Activated T-helper 1 cell treated with anti-CD3 and anti-CD28 coated beads, Interleukin-12 subunit alpha, Interleukin-12 subunit beta, Interleukin-2, Interleukin-4 antibody, amounts not matched to agents 30 ng/mL and 10 ng/mL and 1 ng/mL, durations not matched to agents 14 hours and 24 hours and 36 hours (primary cell): ENCODE measurements at places on chromosomes 16 and 17.

- DNase-seq = no peak
Observed at GRCh38 chr17:384622-385177, 32.1 kb upstream of the RPH3AL start.

DNA sequence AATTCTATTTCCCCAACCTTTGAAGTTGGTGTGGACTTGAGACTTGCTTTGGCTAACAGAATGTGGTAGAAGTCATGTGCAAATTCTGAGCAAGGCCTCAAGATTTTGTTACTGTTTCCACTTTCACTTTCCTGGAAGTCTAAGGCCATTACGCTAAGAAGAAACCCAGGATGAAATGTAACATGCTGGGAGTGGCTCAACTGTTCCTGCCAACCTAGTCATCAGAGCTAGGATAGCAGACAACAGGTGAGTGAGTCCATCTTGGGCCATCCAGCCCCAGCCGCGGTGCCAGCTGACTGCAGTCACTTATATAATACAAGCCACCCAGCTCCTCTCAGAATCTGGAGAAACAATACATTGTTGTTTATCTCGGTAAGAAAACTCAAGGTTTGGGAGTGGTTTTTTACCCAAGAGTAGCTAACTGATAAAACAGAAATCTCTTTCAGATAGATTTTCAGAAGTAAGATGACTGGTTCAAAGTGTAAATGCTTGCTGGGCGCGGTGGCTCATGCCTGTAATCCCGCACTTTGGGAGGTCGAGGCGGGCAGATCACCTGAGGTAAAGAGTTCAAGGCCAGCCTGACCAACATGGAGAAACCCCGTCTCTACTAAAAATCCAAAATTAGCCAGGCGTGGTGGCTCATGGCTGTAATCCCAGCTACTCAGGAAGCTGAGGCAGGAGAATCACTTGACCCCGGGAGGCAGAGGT lies 10.7 kb upstream of the STX4 start:
- DNase-seq = no peak

GRCh38 chr17:19258371-19258770 lies 21.2 kb downstream of the EPN2 start:
- DNase-seq = no peak

GRCh38 chr17:76252040-76252954 lies 12.0 kb upstream of the RNF157 start:
- peak; percentile 48 for DNase-seq

DNA sequence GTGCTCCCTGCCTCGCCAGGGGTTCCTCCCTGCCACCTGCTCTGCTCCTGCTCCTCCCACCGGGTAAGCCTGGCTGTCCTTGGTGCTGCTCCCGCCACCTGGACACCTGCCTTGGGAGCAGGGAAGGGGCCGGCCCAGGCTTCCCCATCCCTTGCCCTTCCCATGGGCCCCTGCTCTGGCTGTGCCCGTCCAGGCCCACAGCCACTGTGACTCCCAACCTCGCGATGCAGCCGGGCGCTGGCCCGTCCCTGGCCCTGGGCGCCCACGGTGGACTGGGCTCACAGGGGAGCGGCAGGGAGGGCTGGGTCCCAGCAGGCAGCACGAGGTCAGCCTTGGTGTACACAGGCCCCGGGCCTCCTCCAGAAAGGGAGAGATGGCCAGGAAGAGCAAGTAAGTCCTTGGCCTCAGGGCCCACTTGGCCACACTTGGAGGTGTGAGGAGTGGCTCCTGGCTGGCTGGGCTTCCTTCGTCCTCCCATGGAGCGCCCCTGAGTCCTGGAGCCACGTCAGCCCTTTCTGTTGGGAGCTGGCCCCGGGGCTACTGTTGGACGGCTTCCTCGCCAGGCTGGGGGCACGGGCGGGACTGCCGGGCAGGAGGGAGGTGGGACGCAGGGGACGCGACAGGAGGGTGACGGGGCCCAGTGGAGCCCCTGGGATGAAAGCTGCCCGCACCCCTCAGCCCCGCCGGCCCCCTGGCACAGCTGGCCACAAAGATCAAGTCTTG lies 15.3 kb downstream of the ENGASE start:
- no peak for DNase-seq

GRCh38 chr17:78716814-78717393 lies 65.2 kb downstream of the CYTH1 start:
- no peak for DNase-seq

DNA sequence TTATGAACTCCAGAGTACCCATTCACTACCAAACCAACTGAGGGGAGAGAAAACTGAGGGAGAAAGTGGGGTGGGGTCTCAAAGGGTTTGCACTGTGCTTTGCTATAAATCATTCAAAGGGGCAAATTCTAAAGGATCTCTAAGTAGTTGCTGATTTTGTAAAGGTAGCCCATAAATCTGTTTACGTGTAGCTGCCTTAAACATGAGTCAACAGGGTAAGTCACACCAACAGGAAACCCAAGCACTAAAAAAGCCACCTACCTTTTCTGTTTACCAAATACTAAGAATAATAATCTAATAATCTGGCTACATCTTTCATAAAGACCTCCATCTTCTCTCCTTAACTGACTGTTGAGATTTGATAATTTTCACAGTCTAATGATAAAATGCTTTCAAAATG lies 8.4 kb upstream of the HSBP1 start:
- DNase-seq = no peak

DNA sequence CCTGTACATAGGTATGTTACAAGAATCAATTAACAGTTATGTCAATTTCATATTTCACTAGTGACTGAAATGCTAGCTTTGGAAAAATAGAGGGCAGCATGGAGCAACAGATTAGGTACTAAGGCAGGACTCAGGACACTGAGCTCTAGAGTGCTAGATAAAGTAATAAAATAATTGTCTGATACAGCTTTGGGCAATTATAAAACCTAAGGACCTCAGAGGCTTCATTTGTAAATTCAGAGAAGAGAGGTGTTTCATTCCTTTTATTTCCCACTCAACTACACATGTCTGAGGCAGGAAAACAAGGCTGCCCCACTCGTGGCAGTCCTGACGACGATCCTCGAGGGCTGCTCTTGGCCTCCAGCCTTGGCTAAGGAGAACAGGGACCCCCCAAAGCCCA lies 81.5 kb downstream of the CA4 start:
- DNase-seq = no peak

DNA sequence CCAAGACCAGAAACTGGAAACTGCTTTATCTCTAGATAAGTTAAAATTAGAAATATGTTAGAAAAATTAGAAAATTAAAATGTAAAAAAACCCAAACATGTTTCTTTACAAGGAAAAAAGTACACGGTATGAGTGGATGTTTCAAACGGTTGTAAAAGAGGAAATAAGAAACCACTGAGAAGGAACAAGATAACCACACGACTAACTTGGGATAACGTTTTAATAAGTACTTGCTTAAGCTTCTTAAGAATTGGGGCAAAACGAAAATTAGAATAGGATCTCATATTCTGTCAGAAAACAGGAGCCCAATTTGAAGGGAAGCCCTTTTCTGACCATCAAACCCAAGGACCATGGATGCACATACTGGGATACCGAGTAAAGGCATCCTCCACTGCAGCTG lies 31.0 kb downstream of the MBTPS1 start:
- DNase-seq = no peak

GRCh38 chr17:14359163-14360020 lies 58.5 kb downstream of the HS3ST3B1 start:
- DNase-seq = no peak

GRCh38 chr16:52805559-52806168 lies 247.0 kb downstream of the CHD9NB start:
- no peak for DNase-seq

GRCh38 chr16:79434771-79435170 lies 165.8 kb downstream of the MAF start:
- no peak for DNase-seq

GRCh38 chr16:12191102-12191501 lies 214.6 kb downstream of the SNX29 start:
- no peak for DNase-seq

DNA sequence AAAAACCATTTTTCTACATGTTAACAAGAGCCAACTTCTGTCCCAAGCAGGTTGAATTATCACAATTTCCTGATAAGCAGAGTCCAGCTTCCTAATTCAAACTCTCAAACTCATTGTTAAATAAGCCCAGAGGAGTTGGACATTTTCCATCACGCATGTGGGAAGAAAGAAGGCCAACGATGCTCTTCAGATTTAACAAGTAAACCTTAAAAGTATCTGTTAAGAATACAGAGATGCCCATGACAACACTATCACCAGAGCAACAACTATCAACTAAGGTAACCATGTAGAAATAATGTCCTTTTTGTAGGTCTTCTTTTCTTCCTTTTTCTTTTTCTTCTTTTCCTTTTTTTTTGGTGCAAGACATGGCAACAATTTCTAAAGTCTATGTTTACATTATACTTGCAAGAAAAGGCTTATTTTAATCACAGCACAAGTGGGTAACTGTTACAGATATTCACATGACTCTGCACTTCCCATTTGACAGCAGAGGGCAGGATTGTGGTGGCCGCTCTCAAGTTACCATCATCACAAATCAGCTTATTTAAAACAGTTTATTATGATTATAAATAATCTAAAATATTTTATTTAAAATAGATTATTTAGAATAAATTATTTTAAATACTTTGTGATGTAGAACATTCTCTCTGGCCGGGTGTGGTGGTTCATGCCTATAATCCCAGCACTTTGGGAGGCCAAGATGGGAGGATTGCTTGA lies 35.7 kb upstream of the DHRS7B start:
- no peak for DNase-seq

GRCh38 chr17:49760932-49761558 lies 2.9 kb downstream of the FAM117A start:
- DNase-seq = no peak

DNA sequence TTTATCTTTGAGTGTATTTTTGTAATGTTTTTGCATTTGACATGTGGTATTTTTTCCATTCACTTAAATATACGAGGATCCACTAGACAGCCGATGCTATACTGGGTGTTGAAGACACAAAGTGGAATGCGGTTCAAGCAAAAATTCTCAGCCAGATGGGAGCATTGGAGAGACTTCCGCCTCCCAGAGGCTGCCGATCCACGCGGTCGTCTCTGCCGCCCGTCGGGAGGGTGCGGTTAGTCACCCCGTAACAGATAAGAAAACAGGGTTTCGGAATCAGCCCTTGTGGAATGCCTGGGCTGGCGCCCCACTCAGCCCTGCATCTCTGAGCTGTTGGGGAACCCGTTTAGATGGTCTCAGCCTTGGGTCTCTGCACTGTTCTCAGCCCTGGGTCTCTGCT lies 7.3 kb downstream of the GSE1 start:
- DNase-seq = no peak

- DNase-seq = no peak
Observed at GRCh38 chr17:7282752-7283321, 1.3 kb downstream of the SLC2A4 start.

- no peak for DNase-seq
Observed at GRCh38 chr16:77165006-77165405, 26.0 kb upstream of the MON1B start.

DNA sequence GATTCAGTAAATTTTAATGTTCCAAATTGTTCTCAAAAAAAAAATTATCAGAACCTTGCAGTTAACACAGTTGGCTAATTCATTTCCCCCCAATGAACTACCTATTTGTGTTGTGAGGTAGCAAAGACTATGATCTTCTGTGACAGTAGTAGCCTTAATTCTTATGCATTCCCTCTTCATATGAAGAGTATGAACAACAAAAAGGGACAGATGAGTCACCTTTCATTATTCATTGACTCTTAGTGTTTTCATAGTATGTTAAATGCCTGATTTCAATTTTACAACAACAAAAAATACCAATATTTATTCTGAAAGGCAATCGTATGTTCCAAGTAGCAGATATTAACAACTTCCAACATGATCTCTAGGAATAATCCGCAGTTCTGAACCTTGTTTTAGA lies 3.6 kb upstream of the SLFN11 start:
- no peak for DNase-seq

GRCh38 chr16:818592-818991 lies 18.1 kb upstream of the GNG13 start:
- DNase-seq = no peak

DNA sequence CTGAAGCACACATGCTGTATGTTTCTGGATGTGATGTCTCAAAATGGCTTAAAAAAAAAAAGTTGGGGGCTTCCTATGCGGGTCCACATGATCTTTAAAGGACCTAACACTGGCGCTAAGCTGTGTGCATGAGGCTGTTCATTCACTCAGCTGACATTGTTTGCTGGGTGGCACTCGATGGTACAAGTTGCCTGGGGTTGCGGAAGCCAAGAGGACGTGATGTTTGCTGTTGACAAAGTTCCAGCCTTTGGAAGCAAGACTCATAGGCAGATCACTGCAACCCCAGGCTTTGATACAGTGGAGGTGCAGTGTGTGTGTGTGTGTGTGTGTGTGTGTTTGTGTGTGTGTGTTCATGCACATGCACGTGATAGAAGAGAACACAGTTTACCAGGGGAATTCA lies 29.5 kb upstream of the DNAI2 start:
- no peak for DNase-seq

- no peak for DNase-seq
Observed at GRCh38 chr16:4314532-4315185, 1.2 kb upstream of the GLIS2 start.

- no peak for DNase-seq
Observed at GRCh38 chr17:79837888-79838521, 1.2 kb downstream of the CBX4 start.

GRCh38 chr17:77734371-77735080 lies 224.0 kb upstream of the TNRC6C start:
- DNase-seq = no peak

DNA sequence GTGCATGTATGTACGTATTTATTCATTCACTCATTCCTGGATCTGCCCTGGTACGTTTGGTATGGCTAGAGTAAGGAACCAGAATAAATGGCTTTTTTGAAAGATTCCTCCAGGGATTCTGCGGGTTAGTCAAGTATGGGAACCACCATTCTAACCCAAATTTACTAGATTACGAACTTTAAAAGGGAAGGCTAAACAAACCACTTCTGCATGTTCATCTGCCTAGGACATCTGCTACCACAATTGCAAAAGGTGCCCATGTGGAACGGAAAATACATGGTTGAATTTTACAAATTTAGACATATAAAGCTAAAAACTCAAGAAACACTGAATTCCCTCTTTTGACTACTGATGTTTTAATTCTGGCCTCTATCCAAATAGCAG lies 22.1 kb downstream of the CYTH1 start:
- no peak for DNase-seq

- DNase-seq = peak; percentile 77
Observed at GRCh38 chr16:66406534-66407221, 20.4 kb upstream of the BEAN1 start.

GRCh38 chr17:75832164-75832651 lies 12.0 kb downstream of the UNC13D start:
- no peak for DNase-seq

GRCh38 chr16:63239065-63239570 lies 1202.9 kb upstream of the CDH8 start:
- DNase-seq = no peak

GRCh38 chr16:12201216-12201615 lies 224.7 kb downstream of the SNX29 start:
- no peak for DNase-seq

GRCh38 chr17:63496663-63497400 lies 20.0 kb downstream of the ACE start:
- no peak for DNase-seq
